AG04450 (cell line): ENCODE measurements at places on chromosomes 13 and 19. TPM values are rescaled to one million over a fixed set of nuclear protein-coding genes. Genes with fewer than 3 reads are reported as not detected.

- DNase-seq = no peak
Measured at GRCh38 chr13:103473081-103473480, 406.9 kb upstream of the SLC10A2 start.

The AKAP8L gene
- polyA plus RNA-seq = 30.4 and 36.6 TPM in 2 replicates

DNA sequence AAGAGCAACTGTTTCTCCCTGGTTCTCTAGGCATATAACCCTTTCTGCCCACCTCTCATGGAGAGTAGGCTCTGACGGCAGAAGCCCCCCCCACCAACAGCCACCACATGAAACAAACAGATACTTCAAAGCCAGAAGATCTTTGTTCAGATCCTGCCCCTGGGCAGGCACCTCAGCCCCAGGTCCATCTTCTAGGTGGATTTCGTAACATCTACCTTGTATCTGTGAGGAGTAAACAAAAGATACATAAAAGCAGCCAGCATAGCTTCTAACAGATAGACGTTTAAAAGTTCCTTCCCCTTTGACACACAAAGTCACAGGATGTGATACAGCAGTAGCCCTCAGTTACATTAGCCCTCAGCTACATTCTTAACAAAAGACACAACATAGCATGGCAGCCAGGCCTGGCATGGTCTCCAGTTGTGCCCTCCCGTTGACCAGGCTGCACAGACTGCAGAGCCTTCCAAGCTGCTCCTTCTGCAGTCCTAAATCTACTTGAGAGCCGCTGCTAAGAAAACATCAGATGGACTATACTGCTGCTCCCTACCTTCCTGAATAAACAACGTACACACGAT lies 35.4 kb downstream of the BRD4 start:
- DNase-seq = no peak

The NKPD1 gene
- 0.04 TPM in 2 replicates for polyA plus RNA-seq

The ZIK1 gene
- polyA plus RNA-seq = 4.3 and 4.5 TPM in 2 replicates

DNA sequence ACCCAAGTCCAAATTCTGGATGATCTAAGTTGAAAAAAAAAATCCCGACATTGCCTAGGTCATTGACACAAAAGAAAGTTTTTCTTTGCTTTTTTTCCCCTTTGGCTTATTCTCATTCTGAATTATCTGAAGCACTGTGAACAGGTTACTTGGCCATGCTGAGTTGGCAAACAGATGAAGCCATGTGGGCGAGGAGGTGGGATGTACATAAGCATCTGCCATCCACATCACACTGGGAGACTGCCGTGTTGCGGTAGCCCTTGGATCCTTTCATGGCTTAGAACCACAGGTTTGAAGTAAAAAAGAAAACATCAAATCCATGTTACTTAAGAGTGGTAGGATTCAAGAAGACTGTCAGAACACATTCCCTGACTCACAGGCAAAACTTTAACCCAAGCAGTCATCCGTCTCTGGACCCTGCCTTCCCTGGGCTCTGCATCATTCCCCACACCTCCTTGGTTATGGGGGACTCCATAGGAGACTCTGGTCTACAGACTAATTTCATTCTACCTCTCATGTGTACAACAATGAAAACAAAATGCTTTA lies 242.5 kb upstream of the SERP2 start:
- DNase-seq = no peak

GRCh38 chr19:51901860-51902259 lies 3.0 kb downstream of the ZNF649 start:
- no peak for DNase-seq

The CD33 gene
- not detected in 2 replicates for polyA plus RNA-seq

DNA sequence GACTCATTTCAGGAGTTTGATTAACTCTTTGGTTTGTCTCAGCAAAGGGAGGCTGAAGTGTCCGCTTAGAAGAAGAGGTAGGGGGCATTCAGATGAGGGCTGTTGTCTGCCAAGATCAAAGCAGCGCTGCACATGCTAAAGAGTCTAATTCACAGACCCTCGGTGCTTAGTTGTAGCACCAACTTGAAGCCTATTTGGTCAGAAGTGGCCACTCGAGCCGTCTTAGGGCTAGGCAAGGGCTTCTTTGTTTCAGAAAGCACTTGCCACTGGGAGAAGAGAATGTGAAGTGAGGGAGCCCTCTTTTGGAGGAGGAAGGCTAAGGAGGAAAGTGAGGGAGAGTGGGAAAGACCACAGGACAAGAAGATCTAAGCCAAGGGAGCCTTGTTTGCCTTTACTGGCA lies 313.4 kb upstream of the TMTC4 start:
- DNase-seq = peak; percentile 16

GRCh38 chr19:4503825-4504170 lies 14.5 kb downstream of the PLIN4 start:
- no peak for DNase-seq

The LILRB4 gene
- 0.06 and 0.10 TPM in 2 replicates for polyA plus RNA-seq

GRCh38 chr19:40954573-40954972 lies 36.5 kb upstream of the CYP2B6 start:
- DNase-seq = no peak

The GPR18 gene
- not detected in 2 replicates for polyA plus RNA-seq

- DNase-seq = peak; percentile 34
Measured at GRCh38 chr19:23957660-23958281, 43.1 kb downstream of the ZNF726 start.

The PRDX2 gene
- polyA plus RNA-seq = 187 and 237 TPM in 2 replicates

GRCh38 chr19:51576850-51577249 lies 5.8 kb downstream of the ZNF175 start:
- no peak for DNase-seq

DNA sequence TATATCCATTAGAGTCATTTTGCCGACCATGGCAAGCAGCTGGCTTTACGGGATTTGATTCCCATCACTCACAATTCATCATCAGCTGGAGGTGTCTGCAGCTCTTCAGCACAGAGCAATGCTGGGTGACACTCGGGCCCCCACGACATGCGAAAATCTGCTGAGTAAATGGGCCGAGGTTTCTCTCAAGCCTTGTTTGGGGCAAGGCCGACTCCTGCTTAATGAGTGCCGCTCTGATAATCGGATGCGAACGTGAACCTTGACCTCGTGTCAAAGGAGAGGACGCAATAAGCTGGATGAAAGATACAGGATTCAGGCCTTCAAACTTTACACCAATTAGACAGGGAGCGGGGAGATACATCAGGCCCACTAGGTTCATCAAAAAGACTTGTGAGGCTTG lies 65.2 kb downstream of the GGACT start:
- DNase-seq = no peak

The TNFSF11 gene
- polyA plus RNA-seq = not detected in 2 replicates

DNA sequence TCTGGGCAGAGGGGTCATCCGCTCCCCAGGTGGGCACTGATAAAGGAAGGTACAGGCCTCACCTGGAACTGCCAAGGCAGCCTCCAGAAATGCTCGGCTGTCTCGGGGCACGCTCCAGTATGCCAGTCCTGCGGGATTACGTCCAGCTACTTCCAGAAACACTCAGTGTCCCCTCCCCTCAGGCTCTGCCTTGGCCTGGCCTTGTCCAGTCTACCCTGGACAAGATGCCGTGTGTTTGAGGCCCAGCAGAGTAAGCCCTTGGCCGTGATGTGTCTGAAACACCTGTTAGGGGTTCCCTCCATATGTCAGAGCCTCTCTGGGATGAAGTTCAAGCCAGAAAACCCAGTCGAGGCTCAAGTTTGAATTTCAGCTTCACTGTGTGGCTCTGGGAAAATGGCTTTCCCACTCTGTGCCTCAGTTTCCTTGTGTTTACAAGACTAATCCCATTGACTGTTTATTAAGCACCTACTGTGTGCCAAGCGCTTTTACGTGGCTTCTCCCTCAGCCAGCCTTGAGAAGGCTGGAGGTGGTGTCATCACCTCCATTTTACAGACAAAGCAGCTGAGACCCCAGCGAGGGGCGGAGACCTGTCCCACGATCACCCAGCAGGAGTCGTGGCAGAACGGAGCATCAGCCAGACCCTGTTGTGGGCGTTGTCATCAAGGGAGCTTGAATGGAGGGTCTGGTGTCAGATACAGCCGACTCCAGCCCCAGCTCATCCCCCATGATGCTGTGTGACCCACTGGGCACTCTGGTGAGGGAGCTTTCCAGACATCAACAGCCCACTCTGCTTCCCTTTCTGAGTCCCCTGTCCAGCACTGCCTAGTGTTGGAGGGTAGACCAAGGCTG lies 2.0 kb upstream of the PIK3R2 start:
- DNase-seq = no peak

- DNase-seq = no peak
Measured at GRCh38 chr19:11446652-11447301, 11.3 kb downstream of the PRKCSH start.

The KIR3DL1 gene
- not detected in 2 replicates for polyA plus RNA-seq

GRCh38 chr13:79531542-79532254 lies 50.7 kb downstream of the NDFIP2 start:
- no peak for DNase-seq

The PGLYRP2 gene
- polyA plus RNA-seq = not detected in 2 replicates

The MCEMP1 gene
- polyA plus RNA-seq = not detected in 2 replicates

DNA sequence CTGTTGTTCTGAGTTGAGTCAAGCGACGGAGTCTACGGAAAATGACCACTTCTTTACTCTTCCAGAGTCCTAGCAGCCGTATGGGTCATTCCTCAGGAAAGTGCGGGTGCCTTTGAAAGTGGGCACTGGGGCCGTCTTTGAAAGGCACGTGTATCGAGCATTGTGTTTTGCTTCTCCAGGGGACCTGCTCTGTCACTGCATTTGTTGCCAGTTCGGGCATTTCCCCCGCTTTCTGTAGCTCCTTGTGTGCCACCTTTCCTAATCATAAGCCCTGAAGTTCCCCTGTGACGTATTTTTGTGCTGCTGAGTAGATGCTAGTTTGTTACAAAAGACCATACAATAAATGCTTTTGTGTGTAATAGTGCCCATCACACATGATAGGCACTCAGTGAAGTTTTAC lies 24.4 kb downstream of the SPATA13 start:
- DNase-seq = no peak

The KASH5 gene
- polyA plus RNA-seq = not detected in 2 replicates

The ZNF547 gene
- polyA plus RNA-seq = 3.3 and 3.7 TPM in 2 replicates

GRCh38 chr19:50695251-50696093 lies 24.1 kb downstream of the SHANK1 start:
- DNase-seq = no peak

- DNase-seq = no peak
Measured at GRCh38 chr13:66659701-66660467, 570.3 kb downstream of the PCDH9 start.

DNA sequence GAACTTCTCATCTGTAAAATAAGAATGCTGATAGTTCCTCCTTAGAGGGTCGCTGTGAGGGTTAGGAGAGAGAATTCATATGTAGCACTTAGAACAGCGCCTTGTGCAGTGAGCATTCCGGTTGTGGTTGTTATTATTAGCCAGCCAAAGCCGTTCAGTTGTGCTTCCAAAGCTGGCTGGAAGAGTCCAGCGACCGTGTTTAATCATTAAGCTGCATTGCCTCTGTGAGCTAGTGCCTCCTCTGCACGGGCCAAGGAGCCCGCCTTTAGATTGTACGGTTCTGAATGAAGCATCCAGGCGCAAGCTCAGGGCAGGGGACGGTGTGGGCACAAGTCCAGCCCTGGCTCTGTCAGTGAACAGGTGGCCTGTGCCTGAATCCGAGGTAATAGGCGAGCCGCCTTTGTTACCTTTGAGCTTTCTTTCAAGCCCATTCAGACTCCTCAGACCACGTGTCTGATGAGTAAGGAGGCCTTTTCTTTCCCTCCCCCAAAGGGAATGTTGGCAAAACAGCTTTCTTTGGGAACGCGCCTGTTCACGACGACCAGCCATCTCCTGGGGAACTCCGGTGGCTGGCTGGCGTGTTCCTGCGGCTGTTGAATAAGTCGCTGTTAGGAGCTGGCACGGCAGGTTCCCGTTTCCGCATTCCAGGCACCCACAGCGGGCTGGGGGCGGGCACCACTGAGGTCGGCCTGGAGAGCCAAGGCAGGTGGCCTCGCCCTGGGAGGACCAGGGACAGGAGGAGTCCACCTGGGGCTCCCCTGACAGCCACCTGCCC lies 25.1 kb downstream of the SIPA1L3 start:
- peak; percentile 38 for DNase-seq

- no peak for DNase-seq
Measured at GRCh38 chr13:21121616-21122015, 54.7 kb downstream of the SKA3 start.

The ZNF534 gene
- polyA plus RNA-seq = 0.04 and 0.05 TPM in 2 replicates

The ZNF418 gene
- polyA plus RNA-seq = 2.7 and 3.1 TPM in 2 replicates

The ZNF575 gene
- 0.16 and 0.17 TPM in 2 replicates for polyA plus RNA-seq

The KIR3DL2 gene
- not detected in 2 replicates for polyA plus RNA-seq

The ZNF560 gene
- 1.9 and 2.1 TPM in 2 replicates for polyA plus RNA-seq
